Epithelial cell of proximal tubule (primary cell): ENCODE measurements at places on chromosomes 13 and 19.

DNA sequence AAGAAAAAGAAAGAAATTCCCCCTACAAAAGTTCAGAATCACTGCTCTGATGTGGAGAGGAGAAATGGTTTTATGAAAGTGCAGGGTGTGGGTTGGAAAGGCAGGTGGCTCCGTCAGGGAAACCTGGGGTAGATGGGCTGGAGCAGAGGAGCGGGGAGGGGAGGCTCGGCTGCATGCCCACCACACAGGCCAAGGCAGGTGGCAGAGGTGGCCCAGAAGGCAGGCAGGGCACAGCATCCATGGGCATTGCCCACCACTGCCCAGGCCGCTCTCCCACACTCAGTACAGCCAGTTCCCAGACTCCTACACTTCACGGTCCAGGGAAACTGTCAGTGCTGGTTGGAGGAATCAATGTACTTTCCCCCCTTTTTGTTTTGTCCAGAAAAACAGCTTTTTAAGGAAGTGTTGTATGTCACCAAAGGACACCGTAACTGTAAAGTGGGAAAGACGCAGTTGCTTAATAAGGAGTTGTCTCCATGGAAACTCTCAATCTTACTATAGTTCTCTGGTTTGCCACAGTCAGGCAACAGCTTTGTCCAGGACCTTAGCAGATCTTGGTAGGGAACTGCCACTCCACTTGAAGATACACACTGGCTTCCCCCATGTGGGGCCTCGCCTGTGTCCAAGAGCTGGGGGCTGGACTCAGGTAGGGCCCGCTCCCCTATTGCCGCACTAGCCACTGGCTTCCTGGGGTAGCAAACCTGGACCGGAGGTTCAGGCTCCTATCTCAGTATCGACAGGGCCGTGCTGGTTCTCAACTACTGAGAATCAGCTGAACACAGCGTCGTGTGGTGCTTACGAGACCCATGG is 82.9 kb downstream of the RAB20 start:
- DNase-seq: no peak

DNA sequence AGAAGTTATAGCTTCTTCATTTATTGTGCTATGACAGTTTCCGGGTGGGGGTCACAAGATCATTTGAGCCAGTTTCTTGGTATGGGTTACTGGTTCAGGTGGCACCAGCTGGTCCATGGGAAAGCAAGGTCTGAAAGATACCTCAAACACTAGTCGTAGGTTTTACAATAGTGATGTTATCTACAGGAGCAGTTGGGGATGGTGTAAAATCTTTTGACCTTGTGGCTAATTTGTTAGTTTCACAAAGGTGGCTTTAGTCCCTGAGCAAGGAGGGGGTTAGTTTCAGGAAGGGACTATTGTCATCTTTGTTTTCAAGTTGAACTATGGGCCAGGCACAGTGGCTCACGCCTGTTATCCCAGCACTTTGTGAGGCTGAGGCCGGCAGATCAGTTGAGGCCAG is 24.6 kb downstream of the CHST8 start:
- no peak for DNase-seq

GRCh38 chr13:108985166-108985565 is 355.8 kb downstream of the MYO16 start:
- DNase-seq: no peak

GRCh38 chr13:106799781-106800335 is 231.9 kb upstream of the ARGLU1 start:
- no peak for DNase-seq

DNA sequence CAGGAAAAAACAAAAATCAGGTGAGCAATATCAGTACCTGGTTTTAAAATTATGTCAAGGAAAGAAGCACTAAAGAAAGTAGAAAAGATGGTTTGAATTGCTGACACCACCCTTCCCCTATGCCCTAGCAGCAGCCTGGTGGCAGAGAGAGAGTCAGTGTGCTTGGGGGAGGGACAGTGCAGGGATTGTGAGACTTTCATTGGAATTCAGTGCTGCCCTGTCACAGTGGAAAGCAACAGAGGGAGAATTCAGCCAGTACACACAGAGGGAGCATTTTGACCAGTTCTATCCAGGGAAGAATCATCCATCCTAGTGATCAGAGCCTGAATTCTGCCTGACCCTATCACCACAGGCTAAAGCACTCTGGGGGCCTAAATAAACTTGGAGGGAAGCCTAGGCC is 222.4 kb upstream of the PCDH17 start:
- DNase-seq: no peak

DNA sequence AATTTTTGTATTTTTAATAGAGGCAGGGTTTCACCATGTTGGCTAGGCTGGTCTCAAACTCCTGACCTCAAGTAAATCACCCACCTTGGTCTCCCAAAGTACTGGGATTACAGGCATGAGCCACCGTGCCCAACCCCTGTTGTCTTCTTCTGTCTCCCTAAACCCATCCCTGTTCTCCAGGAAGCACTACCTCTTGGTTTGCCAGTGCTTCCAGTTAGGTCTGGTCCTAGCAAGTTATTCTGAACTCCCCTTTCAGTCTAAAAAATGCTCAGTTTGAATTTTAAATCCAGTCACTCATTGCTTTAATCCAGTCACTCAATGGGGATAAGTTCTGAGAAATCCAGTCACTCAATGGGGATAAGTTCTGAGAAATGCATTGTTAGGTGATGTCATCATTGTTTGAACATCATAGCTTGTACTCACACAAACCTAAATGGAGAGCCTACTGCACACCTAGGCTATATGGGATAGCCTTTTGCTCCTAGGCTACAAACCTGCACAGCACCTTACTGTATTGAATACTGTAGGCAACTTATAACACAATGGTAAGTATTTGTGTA is 8.0 kb upstream of the ATP4A start:
- no peak for DNase-seq

- no peak for DNase-seq
Observed at GRCh38 chr13:99062593-99062992, 84.7 kb upstream of the DOCK9 start.

DNA sequence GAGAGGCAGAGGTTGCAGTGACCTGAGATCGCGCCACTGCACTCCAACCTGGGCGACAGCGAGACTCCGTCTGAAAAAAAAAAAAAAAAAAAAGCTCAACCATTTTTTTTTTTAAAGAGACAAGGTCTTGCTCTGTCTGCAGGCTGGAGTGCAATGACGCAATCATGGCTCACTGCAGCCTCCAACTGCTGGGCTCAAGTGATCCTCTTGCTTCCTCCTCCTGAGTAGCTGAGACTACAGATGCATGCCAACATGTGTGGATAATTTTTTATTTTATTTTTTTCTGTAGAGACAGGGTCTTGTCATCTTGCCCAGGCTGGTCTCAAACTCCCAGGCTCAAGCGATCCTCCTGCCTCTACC is 10.3 kb downstream of the EHD2 start:
- no peak for DNase-seq

- no peak for DNase-seq
Observed at GRCh38 chr13:93066187-93066586, 160.4 kb upstream of the GPC6 start.

DNA sequence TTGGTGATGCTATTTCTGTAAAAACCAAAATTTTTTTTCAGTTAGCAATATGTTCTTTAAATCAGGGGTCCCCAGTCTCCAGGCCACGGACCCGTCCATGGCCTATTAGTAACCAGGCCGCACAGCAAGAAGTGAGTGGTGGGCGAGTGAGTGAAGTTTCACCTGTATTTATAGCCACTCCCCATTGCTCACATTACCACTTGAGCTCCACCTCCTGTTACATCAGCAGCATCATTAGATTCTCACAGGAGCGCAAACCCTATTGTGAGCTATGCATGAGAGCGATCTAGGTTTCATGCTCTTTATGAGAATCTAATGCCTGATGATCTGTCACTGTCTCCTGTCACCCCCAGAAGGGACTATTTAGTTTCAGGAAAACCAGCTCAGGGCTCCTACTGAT is 58.9 kb upstream of the SLC7A1 start:
- no peak for DNase-seq

GRCh38 chr13:107258599-107259187 is 690.8 kb upstream of the ARGLU1 start:
- no peak for DNase-seq

DNA sequence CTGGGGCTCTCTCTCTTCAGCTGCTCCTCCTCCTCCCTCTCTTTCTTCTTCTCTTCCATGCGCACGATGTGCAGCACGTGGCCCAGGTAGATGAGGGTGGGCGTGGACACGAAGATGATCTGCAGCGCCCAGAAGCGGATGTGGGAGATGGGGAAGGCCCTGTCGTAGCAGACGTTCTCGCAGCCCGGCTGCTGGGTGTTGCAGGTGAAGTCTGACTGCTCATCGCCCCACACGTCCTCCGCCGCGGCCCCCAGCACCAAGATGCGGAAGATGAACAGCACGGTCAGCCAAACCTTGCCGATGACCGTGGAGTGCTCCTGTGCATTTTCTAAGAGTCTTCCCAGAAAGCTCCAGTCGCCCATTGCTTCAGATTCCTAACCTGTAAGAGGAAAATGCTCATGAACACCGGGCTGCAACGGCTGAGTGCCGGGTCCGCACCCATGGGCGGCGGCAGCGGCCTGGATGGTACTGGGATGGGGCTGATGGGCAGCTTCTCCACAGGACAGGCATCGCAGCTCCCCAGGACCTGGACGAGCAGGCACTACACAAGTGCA is 17.8 kb downstream of the GJA3 start:
- no peak for DNase-seq

DNA sequence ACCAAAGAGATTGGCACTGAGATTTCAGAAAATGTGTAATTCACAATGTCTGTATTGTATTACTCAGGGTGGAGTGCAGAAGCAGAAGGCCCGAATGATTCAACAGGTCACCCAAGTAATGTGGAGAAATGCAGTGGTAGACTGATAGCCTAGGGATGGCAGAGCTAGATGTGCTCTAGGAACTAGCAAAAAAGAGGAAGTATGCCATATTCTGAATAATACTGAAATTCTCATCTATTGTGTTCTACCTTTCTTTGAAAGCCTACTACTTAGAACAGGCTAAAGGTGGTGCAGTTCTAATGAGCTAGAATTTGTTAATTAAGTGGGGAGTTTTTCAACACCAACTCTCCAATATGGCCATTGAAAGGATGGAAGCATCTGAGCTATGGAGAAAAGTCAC is 1449.8 kb upstream of the MIR17HG start:
- DNase-seq: no peak
